Hematopoietic multipotent progenitor cell treated with erythropoietin and hydrocortisone succinate and interleukin-3 and kit ligand, for 17 days (in vitro differentiated cells): ENCODE measurements at places on chromosomes 12 and 14.

GRCh38 chr12:53340398-53340797, 4.2 kb upstream of the SP7 start:
- DNase-seq: no peak

DNA sequence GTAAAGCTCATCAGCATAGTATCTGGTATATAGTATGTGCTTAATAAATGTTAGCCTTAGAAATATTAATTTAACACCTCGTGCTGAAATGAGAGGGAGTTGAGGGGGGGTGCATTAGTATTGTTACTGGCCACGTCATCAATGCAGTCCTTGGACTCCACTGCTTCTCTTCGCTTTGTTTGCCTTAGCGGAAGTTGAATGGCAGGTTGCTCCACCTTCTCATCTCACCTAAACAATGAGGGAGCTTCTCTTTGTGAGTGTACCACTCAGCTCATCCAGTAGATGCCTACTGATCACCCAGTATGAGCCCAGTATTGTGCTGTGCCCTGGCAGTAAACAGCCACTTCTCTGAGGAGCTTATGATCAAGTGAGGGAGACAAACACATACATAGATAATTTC, 4.5 kb downstream of the TMEM117 start:
- no peak for DNase-seq

DNA sequence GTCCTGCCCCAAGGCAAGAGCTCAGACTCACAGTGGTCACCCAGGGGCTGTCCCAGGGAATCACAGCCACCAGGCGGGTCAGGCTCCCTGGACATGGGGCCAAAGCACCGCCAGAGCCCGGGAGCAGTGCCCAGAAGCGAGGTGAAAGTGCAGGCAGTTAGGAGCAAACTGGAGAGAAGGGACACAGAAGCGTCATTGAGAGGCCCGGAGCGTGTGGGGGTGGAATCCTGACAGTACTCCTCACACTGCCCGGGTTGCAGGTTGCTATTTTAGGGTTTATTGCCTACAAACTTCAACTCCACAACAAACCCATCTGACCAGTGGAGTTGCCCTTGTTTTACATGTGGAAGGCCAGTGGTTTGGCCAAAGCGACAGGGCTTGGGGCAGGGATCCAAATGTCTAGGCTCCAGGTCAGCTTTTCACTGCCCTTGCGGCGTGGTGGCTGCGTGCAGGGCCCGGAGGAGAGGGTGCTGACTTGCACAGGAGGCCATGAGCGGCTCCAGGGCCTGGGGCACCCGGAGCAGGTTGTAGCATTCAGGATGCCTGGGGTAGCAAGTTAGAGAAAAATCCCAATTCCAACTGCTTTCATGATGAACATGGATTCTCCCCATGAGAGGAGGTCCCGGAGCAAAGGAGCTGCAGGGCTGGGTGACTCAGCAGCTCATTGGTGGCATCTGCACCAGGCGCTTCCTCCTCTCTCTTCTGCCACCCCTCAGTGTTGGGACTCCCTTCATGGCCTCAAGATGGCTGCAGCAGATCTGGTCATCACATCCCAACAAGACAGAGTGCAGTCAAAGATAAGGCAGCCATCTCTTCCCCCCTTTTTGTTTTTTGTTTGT, 112.3 kb upstream of the NCOR2 start:
- no peak for DNase-seq

GRCh38 chr14:92698393-92698792, 50.0 kb downstream of the LGMN start:
- DNase-seq: no peak

GRCh38 chr12:54370171-54370730, 6.0 kb upstream of the GPR84 start:
- no peak for DNase-seq
